ENCODE measurements at places on chromosomes 3 and 15.

GRCh38 chr3:101848326-101848725, 988 bp upstream of the NFKBIZ start:
- no peak for DNase-seq

DNA sequence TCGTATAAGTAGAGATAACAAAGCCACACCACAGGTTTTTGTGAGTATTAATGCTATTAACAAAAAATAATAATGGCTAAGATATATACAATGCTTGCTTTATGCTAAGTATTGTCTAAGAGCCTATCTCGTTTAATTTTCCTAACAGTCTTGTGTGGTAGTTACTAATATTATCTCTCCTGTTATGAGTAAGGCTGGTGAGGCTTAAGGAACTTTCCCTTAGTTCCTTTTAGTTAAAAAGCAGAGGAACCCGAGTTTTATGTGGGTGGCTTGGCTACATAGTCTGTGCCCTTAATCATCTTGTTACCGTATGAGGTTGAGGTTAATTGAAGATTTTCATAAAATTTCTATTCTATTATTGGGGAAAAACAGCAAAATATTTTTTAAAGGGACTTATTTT, 218.4 kb downstream of the SOX2 start:
- DNase-seq, result no peak

DNA sequence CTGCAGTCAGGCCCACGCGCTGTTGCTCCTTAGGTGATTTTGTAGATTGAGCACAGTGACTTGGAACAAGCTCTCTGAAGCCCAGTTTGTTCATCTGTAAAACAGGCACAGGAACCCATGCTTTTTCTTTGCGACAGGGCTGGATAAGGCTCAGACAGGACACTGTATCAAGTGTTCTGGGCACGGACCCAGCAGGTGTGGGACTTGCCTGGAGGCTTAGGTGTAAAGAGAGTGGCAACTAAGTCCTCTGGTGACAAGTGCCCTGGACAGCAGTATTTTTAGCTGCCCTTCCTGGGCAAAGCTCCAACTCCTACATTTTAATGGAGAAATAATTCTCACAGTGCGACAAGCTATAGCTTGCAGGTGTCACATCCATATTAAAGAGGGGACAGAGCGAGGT, 32.2 kb downstream of the CD276 start:
- no peak for DNase-seq

- no peak for DNase-seq
Observed at GRCh38 chr15:47523681-47524475, 193.4 kb upstream of the SEMA6D start.

- DNase-seq, result no peak
Observed at GRCh38 chr3:177378168-177378567, 180.9 kb upstream of the TBL1XR1 start.

DNA sequence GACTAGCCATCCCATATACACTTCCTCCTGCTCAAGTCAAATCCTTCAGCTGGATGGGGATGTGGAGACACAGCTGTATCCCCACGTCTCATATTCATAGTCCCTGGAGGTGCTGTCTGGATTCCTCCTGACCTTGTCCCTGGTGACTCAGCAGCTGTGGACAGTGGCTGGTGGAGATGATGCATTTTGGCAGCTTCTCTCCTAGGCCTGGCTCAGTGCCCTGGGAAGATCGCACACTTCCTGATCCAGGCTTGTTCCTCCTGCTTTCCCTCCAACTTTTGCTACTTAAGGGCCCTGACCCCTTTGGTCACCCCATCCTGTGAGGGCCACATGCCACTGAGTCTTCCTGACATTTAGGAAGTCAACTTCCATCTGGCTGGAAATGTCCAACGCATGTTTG, 44.4 kb downstream of the ADAMTSL3 start:
- DNase-seq, result no peak

DNA sequence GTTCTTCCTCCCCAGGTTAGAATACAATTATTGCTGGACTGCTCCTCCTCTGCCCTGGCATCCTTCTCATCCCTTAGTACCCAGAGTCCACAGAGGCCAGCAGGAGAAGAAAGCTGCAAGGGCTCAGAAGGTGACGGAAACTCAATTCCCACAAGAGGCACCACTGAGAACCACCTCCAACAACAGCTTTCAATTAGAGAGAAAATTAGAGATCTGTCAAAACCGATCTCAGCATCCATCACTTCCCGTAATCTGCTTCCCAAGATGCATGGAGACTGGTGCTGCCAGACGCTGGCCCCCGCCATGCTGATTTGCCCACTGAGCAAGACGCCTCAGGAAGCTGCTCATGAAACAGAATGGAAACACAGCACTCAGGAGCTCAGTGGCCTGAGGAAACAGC, 135.0 kb upstream of the PRICKLE2 start:
- no peak for DNase-seq

- DNase-seq, result no peak
Observed at GRCh38 chr3:186207515-186207914, 98.6 kb upstream of the ETV5 start.

- DNase-seq, result no peak
Observed at GRCh38 chr15:62534996-62535395, 369.9 kb upstream of the C2CD4B start.

GRCh38 chr3:61758839-61759238, 197.5 kb downstream of the PTPRG start:
- DNase-seq, result no peak

DNA sequence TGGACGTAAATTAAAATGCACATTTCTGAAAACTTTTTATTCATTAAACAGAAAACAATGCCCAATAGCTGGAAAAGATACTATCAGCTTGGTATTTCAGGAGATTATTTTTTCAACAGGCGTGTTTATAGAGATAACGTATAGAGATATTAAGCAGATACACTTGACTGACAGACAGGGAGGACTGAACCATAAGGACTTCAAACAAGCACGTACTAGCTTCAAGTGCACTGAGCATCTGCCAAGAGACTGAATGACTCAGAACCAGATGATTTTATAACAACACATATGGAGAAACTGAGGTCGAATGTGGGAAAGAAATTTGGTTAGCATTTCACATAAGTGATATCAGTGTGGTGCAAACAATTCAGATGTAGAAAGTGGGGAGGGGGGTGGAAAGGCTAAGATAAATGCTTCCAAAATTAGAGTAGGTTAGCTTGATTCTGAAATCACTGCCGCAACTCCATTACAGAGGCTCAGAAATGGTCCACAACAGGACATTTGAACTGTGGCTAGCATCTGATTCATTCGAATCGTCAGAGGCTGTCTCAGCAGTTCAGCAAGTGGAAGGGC, 103.5 kb downstream of the SEMA6D start:
- no peak for DNase-seq

- DNase-seq, result no peak
Observed at GRCh38 chr3:191350396-191351090, 20.2 kb upstream of the UTS2B start.

- DNase-seq, result no peak
Observed at GRCh38 chr3:51814034-51814433, 35.0 kb upstream of the IQCF6 start.

GRCh38 chr15:40982855-40983254, 29.6 kb downstream of the CHAC1 start:
- DNase-seq, result no peak

GRCh38 chr3:130626049-130626448, 109.1 kb downstream of the COL6A6 start:
- no peak for DNase-seq

DNA sequence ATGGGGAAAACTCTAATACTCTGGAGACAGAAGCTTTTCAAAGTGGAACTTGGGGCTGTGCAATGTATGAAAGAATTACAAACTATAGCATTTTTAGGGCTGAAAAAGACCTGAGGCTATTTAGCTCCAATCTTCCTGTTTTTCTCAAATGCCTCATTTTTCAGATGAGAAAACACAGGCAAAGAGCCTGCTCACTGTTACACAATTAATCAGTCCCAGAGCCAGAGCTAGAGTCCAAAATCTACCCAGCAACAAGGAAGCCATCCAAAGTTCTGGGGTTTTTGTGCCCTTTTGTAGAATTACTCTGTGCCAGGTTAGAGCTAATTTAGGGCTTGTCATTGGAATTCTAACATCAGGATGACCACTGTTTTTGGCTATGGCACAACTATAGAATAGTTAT, 45.5 kb downstream of the GPR149 start:
- DNase-seq, result no peak

DNA sequence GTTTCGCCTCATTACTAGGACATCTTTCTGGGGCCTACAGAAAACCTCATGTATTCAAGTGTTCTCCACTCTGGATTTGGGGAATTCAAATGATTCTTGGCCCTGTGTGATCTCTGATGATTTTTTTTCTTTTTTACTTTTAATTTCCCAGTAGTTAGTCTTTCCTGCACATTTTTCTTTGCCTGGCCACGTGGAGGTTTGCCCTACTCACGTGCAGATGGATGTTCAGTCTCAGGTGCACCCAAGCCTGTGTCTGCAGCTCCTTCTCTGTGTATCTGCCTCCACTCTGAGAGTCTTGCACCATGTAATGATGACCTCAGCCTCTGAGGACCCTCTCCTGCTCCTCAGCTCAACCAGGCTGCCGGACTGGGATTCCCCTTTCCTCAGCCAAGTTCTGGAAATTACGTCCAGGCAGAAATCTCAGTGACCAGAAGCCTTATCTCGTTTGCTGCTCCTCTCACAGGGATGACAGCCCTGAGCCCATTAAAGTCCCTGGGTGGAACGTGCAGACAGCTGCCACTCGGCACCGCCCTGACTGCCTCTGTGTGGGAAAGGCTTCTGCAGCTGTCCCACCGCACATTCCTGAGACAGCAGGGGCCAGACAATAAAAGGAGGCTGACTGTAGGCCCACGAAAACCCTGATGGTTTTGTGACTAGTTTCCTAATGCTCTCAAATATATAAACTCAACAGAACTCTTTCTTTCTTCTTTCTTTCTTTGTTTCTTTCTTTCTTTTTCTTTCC, 31.4 kb upstream of the GABRB3 start:
- DNase-seq, result no peak

DNA sequence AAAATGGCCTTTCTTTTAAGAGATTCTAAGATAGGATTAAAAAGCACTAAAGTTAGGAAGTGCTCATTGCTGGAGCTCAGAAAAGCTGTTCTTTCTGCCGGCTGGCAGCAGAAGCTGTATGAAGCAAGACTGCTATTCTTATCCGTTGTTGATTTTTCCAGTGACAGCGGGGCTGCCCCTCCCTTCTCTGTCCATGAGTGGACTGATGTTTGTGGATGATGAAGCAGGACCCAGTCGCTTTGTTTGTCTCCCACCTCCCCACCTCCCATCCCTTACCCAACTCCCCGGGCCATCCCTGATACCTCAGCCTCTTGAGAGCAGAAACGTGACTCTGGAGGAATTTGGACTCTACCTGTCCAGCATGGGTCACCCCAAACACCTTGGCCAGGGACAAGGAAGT, 10.3 kb upstream of the MUSTN1 start:
- DNase-seq, result no peak

GRCh38 chr15:90266061-90266431, 574 bp downstream of the NGRN start:
- no peak for DNase-seq

DNA sequence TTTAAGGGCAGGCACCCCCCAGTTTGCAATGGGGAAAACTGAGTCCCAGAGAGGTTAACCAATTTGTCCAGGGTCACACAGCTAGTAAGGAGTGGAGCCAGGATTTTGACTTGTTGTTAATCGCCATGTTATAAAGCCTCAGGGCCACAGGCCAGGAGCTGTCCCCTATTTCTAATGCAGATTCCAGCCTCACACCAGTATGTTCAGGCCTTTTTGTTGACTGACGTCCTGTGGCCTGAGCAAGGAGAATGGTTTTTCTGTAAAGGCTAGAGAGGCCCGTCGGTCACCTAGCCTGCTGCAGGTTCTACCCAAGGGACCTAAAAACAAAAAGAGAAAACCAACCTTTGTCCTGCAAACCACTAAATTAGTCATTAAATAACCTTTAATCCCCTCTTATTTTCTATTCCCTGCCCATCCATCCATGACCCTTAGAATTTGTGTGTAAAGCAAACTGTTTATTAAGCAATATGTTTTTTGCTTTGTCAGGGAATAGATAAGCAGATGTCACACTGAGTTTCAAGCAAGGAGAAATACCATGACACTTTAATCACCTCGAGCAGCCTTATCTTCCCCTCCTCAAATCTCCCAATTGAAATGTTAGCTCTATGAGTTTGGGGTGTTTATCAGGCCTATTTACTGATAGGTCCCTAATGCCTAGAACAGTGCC, 14.1 kb downstream of the ACOX2 start:
- DNase-seq, result no peak

GRCh38 chr3:119602676-119603075, 5.0 kb downstream of the PLA1A start:
- no peak for DNase-seq

DNA sequence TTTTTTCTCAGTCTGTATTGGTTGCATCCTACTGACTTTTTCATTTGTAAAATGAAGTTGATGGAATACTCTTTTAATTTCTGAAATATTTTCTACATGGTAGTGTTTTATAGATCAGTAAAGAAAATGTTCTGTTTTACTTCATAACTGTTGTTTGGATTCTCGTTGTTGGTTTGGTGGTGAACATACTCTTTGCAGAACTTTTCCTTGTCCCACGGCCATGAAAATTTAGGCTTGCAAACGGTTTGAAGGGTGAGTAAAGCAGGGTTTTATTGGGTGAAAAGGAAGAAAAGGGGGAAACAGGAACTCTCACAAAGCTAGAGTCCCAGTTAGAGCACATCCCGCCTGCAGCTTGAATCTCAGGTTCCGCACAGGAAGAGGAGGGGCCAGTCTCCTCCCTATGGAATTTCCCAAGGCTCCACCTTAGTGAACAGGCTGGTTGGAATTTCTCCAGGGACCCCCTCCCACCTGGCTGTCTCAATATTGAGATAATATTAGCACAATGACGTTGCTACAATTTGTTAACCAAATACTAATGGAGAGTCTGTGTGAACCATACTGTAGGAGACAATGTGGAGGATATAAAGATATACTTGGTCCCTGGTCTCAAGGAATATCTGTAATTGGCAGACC, 5.6 kb downstream of the PDCD6IP start:
- DNase-seq, result no peak

- DNase-seq, result no peak
Observed at GRCh38 chr3:109702976-109703375, 365.6 kb upstream of the DPPA4 start.

GRCh38 chr3:134847349-134847748, 52.3 kb downstream of the EPHB1 start:
- DNase-seq, result no peak

DNA sequence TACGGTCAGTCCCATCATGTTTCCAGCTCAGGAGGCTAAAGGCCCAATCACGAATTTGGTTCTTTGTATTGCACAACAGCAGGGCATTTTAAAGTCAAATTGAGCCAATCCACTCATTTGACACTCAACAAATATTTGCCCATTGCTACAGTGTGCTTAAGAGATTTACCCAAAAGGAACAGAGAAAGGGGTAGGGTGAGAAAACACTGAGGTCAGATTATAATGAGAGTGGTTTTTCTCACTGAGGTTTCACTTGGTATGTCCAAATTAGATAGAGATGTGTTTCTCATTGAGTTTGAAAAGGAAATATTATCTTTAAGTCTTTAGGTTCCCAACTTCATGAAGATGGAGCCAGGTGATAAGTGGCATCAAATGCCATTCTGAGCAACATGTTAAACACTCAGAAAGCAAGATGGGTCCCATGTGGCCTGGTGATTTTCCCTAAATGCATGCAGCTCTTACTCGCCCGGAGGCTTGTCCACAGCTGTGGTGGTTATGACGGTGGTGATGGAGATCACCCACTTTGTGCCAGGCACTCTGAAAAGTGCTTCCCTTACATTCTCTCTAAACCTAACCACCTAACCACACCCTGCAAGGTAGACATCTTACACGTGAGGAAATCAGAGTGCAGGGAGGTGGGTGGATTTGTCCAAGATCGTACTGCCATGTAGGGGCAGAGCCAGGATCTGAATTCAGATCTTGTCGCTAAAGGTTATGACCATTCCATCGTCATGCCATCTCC, 31.2 kb upstream of the USP3 start:
- DNase-seq, result no peak

Measured in GM19239 (cell line).